ENCODE measurements at places on chromosomes 2 and 18.

DNA sequence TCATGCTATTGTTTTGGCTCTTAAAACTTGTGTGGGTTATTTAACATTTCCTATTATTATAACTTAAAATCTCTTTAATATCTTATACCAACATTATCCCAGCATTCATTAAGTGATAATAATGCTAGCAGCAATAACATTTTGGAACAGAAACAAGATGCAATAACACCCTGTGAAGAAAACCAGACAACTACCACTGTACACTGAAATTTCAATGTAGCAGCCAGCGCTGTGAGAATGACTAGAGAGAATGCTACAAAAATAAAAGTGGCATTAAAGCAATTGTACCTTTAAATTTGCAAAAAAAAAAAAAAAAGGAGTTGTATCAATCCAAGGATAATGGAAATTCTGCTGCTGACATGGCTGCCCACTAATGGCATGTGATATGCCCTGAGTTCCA lies 269.9 kb downstream of the TTC32 start:
- no peak for DNase-seq

DNA sequence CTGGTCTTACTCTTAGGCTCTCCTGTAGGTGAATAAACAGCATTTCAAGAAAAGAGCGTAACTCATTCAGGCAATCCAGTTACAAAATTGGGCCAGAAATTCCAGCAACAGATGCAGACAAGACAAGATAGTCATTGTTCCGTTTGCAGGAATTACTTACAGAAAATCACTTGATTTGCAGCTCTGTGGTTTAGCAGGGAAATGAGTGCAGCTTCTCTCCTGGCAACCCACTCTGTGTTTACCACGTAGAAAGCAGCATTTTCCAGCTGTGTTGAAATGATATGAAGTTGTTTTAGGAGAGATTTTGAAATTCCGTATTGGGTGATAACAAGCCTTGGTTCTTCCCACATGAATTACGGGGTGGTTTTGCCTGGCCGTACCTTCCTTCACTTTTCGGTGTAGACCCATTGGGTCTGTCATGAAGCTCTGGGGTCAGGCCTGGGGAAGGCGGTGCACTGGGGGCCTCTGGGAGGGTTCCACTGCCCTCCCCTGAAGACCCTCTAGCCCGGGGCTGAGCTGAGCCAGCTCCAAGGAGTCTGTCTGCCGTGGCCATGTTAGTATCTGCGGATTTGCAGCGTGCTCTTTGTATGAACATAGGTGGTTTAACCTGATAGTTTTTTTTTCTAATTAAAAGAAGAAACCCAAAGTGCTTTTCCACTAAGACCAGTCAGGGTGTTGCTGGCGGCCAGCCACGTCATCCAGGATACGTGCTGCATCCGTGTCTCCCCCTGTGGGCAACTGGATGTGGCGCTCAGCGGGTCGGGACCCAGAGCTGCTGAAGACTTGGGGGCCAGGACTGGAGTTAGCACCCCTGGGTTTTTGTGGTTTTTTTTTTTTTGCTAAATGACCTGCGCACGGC lies 58.9 kb upstream of the KCNG2 start:
- DNase-seq = no peak

GRCh38 chr18:46243095-46243494 lies 138.9 kb downstream of the HAUS1 start:
- no peak for DNase-seq

DNA sequence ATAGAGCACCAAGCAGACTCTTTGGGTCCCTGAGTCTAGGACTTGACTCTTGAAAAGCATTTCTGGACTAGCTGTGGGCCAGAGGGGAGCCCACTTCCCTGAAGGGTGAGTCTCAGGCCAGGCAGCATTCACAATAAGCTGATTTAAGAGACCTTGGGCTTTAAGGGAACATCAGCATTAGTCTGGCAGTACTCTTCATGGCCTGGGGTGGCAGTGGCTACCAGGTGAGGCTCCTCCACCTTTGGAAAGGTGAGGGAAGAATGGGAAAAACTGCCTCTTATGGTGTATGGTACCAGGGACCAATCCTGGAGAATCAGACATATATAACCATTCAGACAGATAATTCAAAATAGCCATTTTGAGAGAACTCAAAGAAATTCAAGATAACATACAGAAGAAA lies 599.9 kb upstream of the POU3F3 start:
- no peak for DNase-seq

- DNase-seq = no peak
Measured at GRCh38 chr18:69754108-69754507, 193.6 kb downstream of the CD226 start.

- no peak for DNase-seq
Measured at GRCh38 chr2:208671886-208672680, 265.5 kb downstream of the PTH2R start.

DNA sequence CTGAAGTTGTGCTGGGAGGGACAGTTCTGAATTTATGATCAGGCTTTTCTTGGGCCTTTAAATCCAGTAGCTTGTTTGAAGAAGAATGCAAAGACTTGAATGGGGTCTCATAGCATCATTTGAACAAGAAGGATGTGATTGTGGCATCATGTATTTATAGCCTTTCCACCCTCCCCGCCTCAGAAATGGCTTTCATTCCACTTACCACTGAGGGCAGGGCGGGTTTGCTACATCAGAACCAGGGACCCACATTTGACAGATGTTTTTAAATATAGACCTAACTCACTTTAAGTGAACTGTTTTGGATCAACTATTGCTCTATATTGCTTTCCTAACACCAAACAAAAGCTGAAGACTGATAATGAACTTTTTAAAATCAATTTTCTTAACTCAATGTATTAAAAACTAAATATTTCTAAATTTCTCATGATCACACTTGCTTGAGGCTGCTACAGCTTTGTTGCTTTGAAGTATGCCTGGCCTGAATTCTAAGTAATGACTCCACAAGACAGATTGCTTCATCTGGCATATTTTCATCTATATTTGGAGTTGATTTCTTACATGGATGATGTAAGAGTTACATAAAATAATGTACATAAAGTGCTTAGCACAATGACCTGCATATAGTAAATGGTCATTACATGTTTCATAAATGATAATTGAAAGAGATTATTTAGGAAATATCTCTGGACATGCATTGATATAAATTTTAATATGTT lies 1552.9 kb upstream of the SLC39A10 start:
- no peak for DNase-seq

DNA sequence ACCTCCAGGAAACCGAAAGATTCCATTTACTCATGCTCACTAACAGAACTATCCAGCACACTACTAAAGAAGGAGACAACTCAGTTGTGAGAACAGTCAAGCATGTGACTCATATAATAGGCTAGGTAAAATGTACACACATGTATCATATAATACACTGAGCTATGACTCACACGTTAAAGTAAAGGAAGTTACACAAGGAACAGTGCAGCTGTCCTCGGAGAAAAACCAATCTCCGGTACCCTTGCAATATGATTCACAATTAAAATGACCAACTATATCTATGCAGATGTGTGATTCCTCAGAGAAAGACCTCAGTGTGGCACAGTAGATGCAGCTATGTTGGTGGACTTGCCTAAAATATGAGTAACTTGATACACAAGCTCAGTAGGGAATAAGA lies 76.5 kb downstream of the STRN start:
- peak; percentile 75 for DNase-seq

DNA sequence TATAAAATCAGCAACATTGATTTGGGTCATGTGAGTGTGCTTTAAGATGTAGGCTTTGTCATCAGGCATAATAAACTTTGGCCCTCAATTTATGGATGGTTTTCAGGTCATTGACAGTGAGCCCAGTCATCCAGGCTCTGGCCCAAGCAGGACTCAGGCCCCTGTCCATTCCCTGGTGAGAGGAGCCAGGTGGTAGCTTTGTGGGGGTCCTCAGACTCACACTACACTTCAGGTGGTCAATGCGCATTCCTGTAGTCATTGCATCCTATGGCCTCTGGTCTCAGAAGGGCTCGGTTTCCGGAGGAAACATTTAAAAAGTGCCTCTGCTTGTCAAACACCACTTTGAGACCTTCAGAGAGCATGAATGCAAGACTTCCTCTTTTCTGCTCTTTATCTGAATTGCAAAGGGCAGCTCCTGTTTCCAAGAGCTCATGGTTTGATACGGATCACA lies 20.2 kb downstream of the LGALSL start:
- DNase-seq = no peak

GRCh38 chr2:199018826-199019225 lies 438.9 kb downstream of the SATB2 start:
- DNase-seq = no peak

DNA sequence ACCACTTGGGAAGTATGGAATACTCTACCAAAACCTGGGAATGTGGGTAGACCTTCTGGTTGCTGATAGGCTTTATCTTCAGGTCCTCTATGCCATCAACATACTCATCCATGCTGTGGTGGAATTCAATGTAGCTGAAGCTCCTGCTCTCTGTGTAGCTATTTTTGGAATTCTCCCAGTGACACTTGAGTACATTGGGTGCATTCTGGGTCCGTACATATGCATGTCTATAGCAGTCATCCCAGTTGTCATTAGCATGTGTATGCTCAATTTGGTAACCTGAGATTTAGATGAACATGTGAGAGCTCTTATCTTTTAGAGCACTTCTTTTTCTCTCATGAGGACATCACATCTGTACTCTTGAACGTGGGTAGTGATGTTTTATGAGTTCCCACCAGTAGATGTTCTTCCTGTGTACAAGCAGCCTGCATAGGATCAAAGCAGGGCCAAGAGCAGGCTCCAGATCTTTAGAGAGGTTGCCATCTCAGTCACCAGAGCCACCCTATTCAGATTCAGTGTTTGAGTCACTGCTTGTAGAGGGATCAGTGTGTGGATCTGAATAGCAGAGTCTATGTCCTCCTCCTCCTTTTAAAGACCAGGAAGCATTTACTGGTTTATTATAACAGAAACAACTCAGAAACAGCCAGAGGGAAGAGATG lies 65.9 kb downstream of the MGAT5 start:
- DNase-seq = no peak

- peak; percentile 21 for DNase-seq
Measured at GRCh38 chr18:73842795-73843394, 304.7 kb downstream of the FBXO15 start.

DNA sequence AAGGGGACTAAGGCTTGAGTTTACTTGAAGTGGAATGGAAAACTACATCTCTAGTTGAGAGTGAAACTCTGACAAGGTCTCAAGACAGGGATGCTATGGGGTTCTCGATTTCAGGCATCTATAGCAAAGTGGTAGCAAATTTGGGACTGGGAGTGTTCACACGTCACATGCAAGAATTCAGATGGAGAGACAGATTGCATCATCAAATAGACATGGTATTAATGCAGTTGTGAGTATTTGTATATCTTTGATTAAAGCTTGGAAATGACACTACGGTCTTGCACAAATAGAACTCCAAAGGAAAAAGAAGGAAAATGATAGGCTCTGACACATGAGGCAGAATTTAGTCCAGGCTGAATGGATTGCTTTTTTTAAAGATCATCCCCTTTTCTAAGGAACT lies 1061.6 kb upstream of the FANCL start:
- DNase-seq = no peak

- DNase-seq = no peak
Measured at GRCh38 chr2:19706332-19706731, 195.5 kb downstream of the TTC32 start.

- no peak for DNase-seq
Measured at GRCh38 chr2:190170673-190171072, 108.1 kb upstream of the MSTN start.

GRCh38 chr2:113148606-113149552 lies 21.5 kb downstream of the IL1RN start:
- no peak for DNase-seq

- DNase-seq = no peak
Measured at GRCh38 chr2:5509362-5509761, 182.8 kb upstream of the SOX11 start.

DNA sequence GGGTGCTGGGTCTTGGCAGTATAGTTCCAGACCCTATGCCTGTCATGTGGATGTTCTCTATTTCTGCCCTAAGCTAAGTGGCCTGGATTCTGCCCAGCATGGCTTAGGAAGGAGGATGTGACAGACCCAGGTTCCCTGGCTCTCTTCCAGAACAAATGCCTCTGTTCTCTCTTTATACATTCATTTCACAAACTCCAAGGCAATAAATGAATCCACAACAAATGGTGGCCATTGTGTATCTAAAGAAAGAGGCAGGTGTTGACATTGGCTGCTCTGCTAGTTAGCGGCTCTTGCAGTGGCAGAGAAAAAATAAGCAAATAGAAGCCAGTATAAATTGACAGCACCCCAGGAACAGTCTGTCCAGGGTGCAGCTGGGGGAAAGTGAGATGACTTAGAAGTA lies 298.6 kb downstream of the SUCLG1 start:
- no peak for DNase-seq

DNA sequence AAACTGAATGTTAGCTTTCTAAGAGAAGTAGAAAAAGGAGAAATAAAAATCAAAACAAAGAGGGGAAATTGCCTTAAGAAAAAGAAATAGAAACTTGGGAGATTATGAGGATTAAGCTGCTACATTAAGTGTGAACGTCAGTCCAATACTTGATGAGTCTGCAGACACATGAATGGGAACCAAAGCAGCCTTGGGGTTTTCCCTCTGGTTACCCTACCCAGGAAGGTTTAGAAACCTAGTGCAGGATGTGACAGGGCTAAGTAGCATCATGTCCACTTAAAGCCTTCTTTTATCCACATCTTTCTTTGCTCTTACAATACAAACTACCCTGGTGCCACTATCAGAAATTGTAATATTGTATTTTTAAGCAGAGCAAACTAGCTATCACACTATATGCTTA lies 22.3 kb downstream of the SLC35F5 start:
- DNase-seq = no peak

DNA sequence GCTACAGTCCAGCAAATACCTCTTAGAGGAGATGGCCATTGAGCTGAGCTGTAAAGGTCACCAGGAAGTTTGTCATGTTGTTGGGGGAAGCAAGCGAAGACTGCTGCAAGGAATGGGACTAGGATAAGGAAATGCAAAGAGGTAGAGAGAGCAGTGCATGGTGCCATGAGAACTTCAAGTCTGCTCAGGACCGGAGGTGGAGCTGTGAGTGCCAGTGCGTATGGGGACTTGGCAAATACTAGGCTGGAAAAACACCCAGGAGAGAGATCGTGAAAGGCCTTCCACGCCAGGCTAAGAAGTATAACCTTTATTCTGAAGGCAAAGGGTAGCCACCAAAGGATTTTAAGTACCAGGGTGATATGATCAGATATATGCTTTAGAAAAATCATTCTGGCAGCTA lies 71.3 kb downstream of the MEIS1 start:
- DNase-seq = no peak

- DNase-seq = no peak
Measured at GRCh38 chr2:222706616-222707015, 35.2 kb downstream of the MOGAT1 start.

DNA sequence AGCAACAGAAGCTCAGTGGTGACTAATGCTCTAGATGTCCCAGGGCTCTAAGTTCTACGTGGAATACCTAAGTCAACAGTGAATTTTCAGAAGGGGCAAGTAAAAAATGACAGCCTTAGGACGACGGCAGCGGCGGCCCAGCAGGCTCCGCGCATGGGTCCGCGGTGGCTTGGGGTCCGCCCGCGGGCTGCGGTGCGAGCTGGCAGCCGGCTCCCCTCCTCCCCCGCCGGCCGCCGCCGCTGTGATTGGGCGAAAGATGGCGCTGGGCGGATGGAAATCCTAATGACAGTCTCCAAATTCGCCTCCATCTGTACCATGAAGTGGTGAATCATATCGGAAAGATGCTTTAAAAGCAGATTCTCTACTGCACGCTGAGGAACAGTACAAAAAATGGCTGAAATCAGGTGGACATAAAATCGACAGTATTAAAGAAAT lies 74.7 kb downstream of the HNRNPLL start:
- DNase-seq = peak; percentile 48

GRCh38 chr2:32633040-32633439 lies 5.2 kb downstream of the TTC27 start:
- no peak for DNase-seq
